T-cell (primary cell): ENCODE measurements at places on chromosomes 5 and 9. TPM values are rescaled to one million over a fixed set of nuclear protein-coding genes. Genes with fewer than 3 reads are reported as not detected.

Gene ASPN
- total RNA-seq, result not detected

Gene IRGM
- total RNA-seq, result 3.9 TPM

Gene FAM81B
- not detected for total RNA-seq

Gene TRIO
- total RNA-seq, result 11.8 TPM

DNA sequence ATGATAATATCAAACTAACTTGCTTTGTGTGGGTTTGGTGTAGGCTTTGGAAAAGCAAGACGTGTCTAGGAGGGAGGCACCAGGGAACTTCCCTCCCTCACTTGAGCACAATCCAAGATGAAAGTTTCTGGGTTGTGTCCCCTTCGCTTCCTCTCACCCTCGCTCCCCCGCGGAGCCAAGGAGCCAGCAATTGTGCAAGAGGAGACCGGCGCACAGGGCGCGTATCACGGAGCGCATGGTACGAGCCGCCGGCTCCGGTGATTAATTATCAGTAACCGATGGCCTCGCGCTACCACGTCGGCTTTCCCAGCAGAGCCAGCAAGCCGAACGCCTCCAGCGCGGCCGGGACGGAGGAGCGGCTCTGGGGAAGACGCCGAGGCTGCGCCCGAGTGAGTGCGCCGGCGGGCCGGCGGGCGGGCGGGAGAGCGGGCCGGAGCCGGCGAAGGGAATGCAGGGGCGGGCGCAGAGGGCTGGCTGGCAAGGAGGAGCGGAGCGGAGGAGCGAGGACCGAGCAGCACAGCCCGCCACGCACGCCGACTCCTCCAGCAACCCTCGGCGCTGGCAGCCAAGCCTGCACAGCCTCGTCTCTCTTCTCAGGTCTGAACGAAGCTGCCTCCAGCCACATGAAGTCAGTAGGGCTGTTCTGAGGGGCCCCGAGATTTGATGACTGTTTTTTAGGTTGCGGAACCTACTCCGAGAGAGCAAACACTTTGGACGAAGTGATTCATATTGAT lies 143.6 kb downstream of the BNC2 start:
- H3K27me3 ChIP-seq, result peaks cover 14% of the 10 kb centered on the region
- no peak for DNase-seq
- H3K4me1 ChIP-seq, result no peaks in the 10 kb centered on the region
- peak overlapping the region; percentile 20 for H3K4me3 ChIP-seq
- no peaks in the 10 kb centered on the region for H3K36me3 ChIP-seq

- H3K36me3 ChIP-seq, result no peaks in the 10 kb centered on the region
- no peaks in the 10 kb centered on the region for H3K27me3 ChIP-seq
- DNase-seq, result no peak
Observed at GRCh38 chr9:6739218-6739617, 18.6 kb upstream of the KDM4C start.

DNA sequence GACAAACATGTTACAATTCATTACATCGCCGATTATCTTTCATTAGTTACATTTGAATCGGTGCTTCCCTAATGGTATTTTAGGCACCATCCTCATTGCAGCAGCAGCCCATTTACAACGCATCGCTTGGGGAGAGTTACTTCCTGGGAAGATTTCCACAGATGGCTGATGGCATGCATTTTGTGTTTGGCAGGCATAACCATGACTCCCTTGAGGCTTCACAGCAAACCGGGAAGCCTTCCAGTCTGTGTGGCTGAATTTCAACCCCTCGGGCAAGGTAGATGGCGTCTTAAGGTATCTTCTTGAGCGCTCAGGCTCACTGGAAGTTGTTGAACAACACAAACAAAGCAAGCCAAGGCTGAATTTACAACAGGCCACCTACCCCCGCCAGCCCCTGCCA lies 1.6 kb upstream of the DNAH5 start:
- no peak for DNase-seq
- H3K4me1 ChIP-seq, result no peaks in the 10 kb centered on the region
- no peak overlapping the region for H3K27ac ChIP-seq
- no peak overlapping the region for H3K4me3 ChIP-seq

DNA sequence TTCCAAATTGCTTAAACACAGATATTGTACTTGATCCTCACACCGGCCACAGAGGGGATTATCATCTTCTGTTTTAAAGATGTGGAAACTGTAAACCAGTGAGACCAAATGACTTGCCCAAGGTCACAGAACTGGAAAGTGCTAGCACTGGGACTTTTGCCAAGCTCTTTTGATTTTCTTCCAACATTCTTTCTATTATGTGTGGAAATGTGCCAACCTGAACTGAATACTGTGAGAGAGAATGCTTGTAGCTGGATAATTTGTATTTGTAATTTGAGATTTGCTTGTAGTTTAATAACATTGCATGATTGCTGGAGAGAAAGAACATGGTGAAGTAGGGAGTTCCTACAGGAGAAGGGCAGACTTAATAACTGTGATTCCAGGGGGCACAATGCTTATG lies 977.9 kb upstream of the NUDT12 start:
- no peak overlapping the region for H3K27ac ChIP-seq
- H3K36me3 ChIP-seq, result no peaks in the 10 kb centered on the region
- no peak overlapping the region for H3K4me3 ChIP-seq
- H3K27me3 ChIP-seq, result no peaks in the 10 kb centered on the region

GRCh38 chr9:84357275-84357674 lies 16.7 kb upstream of the SLC28A3 start:
- no peaks in the 10 kb centered on the region for H3K27me3 ChIP-seq
- H3K4me3 ChIP-seq, result no peak overlapping the region
- no peak overlapping the region for H3K27ac ChIP-seq
- no peaks in the 10 kb centered on the region for H3K36me3 ChIP-seq
- no peak for DNase-seq
- no peaks in the 10 kb centered on the region for H3K4me1 ChIP-seq

- H3K36me3 ChIP-seq, result peaks cover 5% of the 10 kb centered on the region
- peaks cover 8% of the 10 kb centered on the region for H3K4me1 ChIP-seq
- DNase-seq, result no peak
- no peaks in the 10 kb centered on the region for H3K27me3 ChIP-seq
- peak overlapping the region; percentile 58 for H3K27ac ChIP-seq
Observed at GRCh38 chr9:121071756-121072421, 2.9 kb upstream of the CNTRL start.

- H3K4me3 ChIP-seq, result no peak overlapping the region
- no peak overlapping the region for H3K27ac ChIP-seq
- H3K4me1 ChIP-seq, result no peaks in the 10 kb centered on the region
- H3K36me3 ChIP-seq, result no peaks in the 10 kb centered on the region
Observed at GRCh38 chr5:32043105-32043504, 131.0 kb downstream of the GOLPH3 start.

Gene PLCXD3
- not detected for total RNA-seq

DNA sequence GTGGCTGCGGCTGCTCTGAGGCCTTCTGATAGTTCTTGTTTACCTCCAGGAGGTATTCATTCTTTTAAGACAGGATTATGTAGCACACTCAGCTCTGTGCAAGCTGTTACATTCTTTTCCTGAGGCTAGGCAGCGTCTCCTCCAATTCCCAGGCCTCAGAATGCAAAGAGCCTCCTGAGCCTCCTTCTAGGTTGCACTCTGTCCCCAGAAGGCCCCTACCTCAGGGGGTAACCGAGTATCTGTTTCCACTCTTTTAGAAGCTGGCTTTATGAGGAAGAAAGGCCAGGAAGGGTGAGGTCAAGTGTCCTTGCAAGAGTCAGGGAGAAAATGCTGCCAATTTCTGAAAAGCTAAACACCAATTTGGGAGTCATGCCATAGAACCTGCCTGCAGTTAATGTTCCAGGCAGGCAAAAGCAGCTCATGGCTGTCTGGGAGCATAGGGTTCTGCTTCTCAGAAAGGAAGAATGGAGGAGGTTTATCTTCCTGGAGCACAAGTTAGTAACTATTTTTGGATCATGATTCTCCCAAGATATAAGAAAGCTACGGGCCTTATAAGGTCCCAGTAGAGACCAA lies 178.9 kb downstream of the SEMA6A start:
- H3K4me1 ChIP-seq, result no peaks in the 10 kb centered on the region
- DNase-seq, result no peak
- no peak overlapping the region for H3K27ac ChIP-seq
- H3K36me3 ChIP-seq, result no peaks in the 10 kb centered on the region
- no peaks in the 10 kb centered on the region for H3K27me3 ChIP-seq

Gene BNC2
- 2.1 TPM for total RNA-seq

Gene LCN1
- total RNA-seq, result not detected

- no peak overlapping the region for H3K4me3 ChIP-seq
- H3K4me1 ChIP-seq, result no peaks in the 10 kb centered on the region
- DNase-seq, result no peak
- peaks cover 34% of the 10 kb centered on the region for H3K27me3 ChIP-seq
- H3K36me3 ChIP-seq, result no peaks in the 10 kb centered on the region
Observed at GRCh38 chr9:121542025-121542424, 42.4 kb upstream of the GGTA1 start.

Gene ANKRD31
- total RNA-seq, result 0.79 TPM

DNA sequence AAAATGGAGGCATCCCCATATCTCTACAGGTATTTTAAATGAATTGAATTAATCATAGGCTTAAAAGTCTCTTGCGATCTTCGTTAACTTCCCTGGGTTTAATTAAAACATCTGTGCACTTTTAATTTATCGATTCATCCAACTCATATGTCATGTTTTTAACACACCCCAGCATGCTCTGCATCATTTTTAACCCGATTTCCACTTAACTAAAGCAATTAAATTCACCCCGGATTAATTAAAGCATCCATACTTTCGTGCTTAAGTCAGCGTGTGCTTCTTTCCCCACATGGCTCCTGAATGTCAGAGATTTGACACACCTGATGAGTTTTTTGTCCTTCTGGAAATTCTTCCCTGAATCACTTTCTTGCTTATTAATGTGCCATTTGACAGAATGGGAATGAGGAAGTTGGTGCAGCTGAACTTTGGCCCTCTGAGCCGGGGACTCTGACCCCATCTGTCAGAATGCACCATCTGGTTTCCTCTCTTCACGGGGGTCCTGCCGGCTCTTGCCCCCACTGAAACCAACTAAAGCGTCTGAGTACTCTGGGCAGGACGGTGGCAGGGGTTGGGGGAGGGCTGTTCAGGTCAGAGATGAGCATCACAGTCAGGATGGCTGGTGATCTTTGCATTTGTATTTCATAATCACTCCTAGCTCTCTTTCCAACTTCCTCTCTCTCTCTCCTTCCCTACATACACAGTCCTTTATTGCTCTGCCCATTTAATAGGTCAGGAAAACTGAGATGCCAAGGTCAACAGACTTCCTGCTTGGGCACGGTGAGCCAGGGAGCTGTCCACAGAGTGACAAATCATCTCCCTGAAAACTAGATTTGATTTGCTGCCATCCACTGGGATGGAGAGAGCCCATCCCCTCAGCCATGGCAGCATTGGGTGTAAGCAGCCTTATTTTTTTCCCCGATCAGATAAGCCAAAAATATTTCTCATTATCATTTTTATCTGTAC lies 180.3 kb upstream of the WWC1 start:
- H3K4me3 ChIP-seq, result no peak overlapping the region
- H3K36me3 ChIP-seq, result no peaks in the 10 kb centered on the region
- no peak overlapping the region for H3K27ac ChIP-seq

Gene FBP2
- total RNA-seq, result not detected

DNA sequence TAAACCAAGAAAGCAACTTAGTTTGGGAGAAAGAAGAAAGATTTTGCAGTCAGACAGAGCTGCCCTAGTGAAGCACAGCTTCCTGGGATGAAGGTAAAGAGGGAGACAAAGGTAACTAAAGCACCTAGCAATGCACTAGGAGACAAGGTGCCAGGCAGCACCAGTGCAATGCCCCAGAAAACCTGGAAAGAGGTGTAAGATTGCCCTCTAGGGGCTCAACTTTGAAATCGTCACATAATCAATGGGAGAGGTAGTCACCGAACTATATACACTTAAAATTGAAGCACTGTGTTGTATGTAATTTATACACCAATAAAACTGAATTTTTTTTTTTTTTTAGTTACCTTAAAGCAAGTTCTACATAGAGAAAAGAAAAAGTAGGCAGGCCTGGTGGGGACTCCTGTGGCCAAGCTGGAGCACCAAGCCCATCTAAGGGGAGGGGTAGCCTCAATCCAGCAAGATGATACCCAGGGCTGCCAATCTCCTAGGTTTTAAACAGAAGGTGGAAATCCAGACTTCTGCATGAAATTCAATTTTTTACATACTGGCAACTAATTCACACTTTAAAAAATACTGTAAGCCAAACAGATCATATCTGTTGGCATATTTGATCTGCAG lies 48.2 kb downstream of the CDK5RAP2 start:
- no peak overlapping the region for H3K27ac ChIP-seq
- H3K36me3 ChIP-seq, result peaks cover 86% of the 10 kb centered on the region
- H3K4me3 ChIP-seq, result no peak overlapping the region
- no peaks in the 10 kb centered on the region for H3K27me3 ChIP-seq
- no peaks in the 10 kb centered on the region for H3K4me1 ChIP-seq
- DNase-seq, result no peak

- H3K27me3 ChIP-seq, result no peaks in the 10 kb centered on the region
- H3K4me3 ChIP-seq, result no peak within 1 kb of the TSS
- H3K36me3 ChIP-seq, result no peaks in the 10 kb centered on the region
Observed at GRCh38 chr5:67196537-67197059, at the start of gene CD180. Gene CD180 (minus strand): TSS chr5:67196799. CDS start chr5:67196641, 158 bp downstream.

Gene PCDHGB1
- total RNA-seq, result not detected

DNA sequence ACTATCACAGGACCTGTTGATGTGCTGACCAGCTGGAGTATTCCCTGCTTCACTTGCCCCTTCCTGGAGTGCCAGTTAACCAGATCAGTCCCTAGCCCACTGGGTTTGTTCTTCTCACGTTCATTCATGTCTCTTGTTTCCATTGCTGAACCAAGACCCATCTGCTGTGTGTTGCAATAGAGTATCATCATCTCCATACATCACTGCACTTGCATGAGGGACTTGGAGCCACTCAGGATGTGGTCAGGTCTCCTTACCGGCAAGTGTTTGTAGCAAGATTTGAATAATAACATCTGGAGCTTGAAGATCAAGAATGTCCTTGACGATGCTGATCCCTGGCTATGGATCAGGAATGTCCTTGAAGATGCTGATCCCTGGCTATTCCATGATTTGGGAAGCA lies 358.6 kb downstream of the IRX1 start:
- no peaks in the 10 kb centered on the region for H3K4me1 ChIP-seq
- no peak overlapping the region for H3K4me3 ChIP-seq
- no peaks in the 10 kb centered on the region for H3K36me3 ChIP-seq
- DNase-seq, result no peak

DNA sequence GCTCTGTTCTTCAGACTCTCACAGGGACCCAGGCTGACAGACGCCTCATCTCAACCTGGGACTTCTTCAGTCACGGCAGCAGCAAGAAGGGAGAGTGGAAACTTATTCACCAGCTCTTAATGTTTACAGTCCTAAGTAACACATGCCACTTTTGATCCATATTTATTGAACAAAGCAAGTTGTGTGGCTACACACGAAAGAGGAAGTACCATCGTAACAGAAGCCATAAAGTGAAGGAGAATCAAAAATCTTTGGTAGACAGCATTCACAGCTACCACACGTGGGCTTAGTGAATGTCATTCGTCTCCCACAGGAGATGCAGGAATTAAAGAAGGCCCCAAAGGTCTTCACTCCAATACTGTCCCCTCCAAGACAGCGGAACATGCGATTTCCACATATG lies 582.6 kb downstream of the CETN3 start:
- no peak overlapping the region for H3K27ac ChIP-seq
- H3K4me1 ChIP-seq, result no peaks in the 10 kb centered on the region
- H3K36me3 ChIP-seq, result no peaks in the 10 kb centered on the region
- no peaks in the 10 kb centered on the region for H3K27me3 ChIP-seq
- H3K4me3 ChIP-seq, result no peak overlapping the region
- DNase-seq, result no peak

Gene XRCC4
- total RNA-seq, result 4.2 TPM
